ENCODE measurements at places on chromosomes 16 and 17. TPM values are rescaled to one million over a fixed set of nuclear protein-coding genes. Genes with fewer than 3 reads are reported as not detected.

The ABCC3 gene
- total RNA-seq: 683 TPM

The SDK2 gene
- 1.9 TPM for total RNA-seq

The MYH3 gene
- total RNA-seq: 10.5 TPM

The C17orf113 gene
- 3.2 TPM for total RNA-seq

The EFCAB3 gene
- not detected for total RNA-seq

The TMEM95 gene
- total RNA-seq: not detected

The IL17C gene
- total RNA-seq: not detected

The TRPV2 gene
- 19.0 TPM for total RNA-seq

The NACA2 gene
- total RNA-seq: not detected

The MT1G gene
- total RNA-seq: 110 TPM

The KCNJ2 gene
- total RNA-seq: 0.70 TPM

The FN3K gene
- 29.6 TPM for total RNA-seq

The FBXW10B gene
- 0.83 TPM for total RNA-seq

The CFAP119 gene
- 3.3 TPM for total RNA-seq

The PRPSAP1 gene
- total RNA-seq: 39.4 TPM

The RPS2 gene
- 1,523 TPM for total RNA-seq

The GJD3 gene
- total RNA-seq: not detected

The SNN gene
- 4.2 TPM for total RNA-seq

The PAFAH1B1 gene
- 148 TPM for total RNA-seq

The HERPUD1 gene
- 143 TPM for total RNA-seq

The AOC2 gene
- 1.6 TPM for total RNA-seq

The ORMDL3 gene
- 33.0 TPM for total RNA-seq

The KRTAP9-6 gene
- not detected for total RNA-seq

The NPIPA2 gene
- not detected for total RNA-seq
